ENCODE measurements at places on chromosomes 1 and 21.

- peak; percentile 94 for DNase-seq
These were observed 2.8 kb downstream of the MYCL start for GRCh38 chr1:39898648-39899603.

DNA sequence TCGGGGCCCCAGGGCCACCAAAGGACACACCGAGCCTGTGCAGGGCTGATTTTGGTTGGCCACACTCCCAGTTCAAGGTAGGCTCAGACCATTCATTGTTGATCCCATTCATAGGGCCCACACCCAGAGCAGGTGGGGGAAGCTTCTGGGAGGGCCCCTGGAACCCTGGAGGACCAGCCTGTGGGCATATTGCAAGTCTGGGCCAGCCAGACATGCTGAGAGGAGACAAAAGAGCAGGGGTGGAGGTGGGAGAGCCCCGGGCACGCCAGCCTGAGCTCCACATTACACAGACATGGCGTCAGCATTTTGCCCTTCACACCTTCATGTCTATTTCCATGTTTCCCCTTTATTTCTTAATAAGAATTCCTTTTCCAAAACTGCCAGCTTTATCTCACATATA, 25.7 kb downstream of the PMVK start:
- DNase-seq, result no peak

DNA sequence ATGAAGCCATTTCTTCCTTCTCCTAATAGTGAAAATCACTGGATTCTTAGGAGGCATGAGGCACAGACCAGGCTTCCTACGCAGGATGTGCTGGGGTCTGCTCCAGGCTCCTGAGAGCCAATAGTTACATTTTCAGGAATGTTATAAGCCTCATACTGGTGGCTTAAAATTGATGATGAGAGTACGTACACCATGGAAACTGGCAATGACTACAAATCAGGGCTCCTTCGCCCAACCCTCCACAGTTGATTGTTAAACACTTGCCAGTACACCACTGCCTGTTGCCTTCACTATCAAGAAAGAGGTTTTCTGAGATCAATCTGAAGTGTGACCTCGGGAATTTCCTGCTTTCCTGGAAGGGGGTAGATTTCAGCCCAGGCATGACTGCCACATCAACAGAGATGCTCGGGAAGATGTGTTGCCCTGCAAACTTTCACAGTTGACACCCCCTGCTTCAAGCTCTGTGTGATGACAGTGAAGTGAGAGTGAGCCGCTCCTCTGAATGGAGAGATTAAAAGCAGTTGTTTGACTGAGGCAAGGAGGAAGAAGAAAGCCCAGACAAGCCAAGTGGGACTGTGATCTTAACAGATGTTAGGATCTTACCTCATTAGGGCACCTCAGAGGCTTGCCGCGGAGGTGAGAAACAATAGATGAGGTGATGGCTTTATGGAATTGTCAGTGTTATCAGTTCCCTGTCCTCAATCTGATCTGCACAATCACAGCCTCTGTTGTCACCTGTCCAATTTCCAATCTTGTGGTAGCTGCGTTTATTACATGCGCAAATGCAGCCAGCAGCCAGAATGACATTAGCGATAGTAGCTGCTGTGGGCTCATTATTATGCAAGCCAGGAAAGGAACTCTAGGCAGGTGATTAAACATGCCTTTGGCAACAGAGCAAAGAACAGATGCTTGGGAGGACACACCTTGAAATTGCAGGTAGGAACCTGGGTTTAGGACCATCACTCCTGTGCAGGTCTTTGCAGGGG, 277.3 kb downstream of the KAZN start:
- no peak for DNase-seq

DNA sequence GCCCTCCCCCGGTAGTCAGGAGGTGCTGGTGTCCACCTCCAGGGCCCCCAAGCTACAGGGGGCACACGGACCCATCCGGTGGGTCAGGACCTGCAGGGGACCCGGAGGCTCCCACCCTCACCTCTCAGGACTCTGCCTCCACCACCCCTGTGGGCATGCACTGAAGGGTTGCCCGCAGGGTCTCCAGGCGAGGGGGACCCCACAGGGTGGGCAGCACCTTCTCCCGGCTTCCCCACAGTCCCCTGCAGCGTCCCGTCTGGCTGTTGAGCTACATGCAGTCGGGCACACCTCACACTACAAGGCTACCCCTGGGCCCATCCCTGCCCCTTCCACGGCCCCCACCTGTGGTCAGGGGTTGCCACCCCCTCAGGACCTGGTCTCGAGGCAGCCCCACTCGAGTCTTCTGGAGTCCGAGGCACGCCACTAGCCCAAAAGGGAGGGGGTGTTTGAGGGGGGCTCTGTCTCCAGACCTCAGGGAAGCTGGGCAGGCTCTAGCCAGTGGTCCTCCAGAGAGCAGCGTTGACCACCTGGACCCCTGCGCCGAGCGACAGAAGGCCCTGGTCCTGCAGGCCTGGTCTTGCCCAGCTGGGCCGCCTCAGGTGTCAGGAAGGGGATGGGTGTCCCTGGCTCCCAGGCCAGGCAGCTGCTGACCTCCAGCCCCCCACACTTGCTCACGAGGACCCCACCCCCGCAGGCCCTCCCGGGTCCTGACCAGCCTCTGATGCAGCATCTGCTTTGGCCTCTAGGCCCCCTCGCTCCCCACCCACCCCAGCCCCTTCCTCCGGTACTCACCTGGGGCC, 9.6 kb downstream of the PARS2 start:
- no peak for DNase-seq

GRCh38 chr21:26085127-26085526, 85.4 kb downstream of the APP start:
- DNase-seq, result no peak

- peak; percentile 70 for DNase-seq
These were observed 5.1 kb upstream of the VWA1 start for GRCh38 chr1:1430114-1430982.

GRCh38 chr1:26038477-26038876, 7.4 kb downstream of the SLC30A2 start:
- DNase-seq, result no peak

- DNase-seq, result no peak
These were observed 26.1 kb downstream of the GPR3 start for GRCh38 chr1:27418326-27419185.

DNA sequence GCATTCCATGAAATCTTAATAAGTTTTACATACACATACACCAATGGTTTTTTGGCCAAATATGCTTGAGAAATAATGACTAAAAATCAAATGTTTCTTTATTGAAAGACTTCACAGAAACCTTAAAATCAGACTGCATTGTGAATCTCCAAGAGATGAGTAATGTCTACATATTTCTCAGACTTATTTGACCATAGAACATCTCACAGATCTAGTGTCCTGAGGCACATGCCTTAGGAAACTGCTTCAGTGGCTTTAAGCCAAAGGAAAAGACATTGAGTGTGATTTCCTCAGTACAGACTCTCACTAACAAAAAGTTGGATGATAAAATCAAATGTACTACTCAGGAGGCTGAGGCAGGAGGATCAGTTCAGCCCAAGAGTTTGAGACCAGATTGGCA, 6.2 kb upstream of the C1orf105 start:
- no peak for DNase-seq

GRCh38 chr1:29939079-29939478, 702.8 kb downstream of the PTPRU start:
- DNase-seq, result no peak

DNA sequence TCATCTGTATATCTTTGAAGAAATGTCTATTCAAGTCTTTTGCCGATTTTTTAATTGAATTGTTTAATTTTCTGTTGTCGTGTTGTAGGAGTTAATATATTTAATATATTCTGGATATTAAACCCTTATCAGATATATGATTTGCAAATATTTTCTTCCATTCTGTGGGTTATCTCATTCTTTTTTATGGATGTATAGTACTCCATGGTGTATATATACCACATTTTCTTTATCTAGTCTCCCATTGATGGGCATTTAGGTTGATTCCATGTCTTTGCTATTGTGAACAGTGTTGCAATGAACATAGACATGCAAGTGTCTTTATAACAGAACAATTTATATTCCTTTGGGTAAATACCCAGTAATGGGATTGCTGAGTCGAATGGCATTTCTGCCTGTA, 100.3 kb upstream of the DMRTA2 start:
- no peak for DNase-seq

- no peak for DNase-seq
These were observed 2112.9 kb downstream of the NCAM2 start for GRCh38 chr21:23111070-23111600.

- DNase-seq, result no peak
These were observed 68.5 kb upstream of the CACYBP start for GRCh38 chr1:174931214-174931613.

GRCh38 chr21:43921979-43922945, 57.2 kb downstream of the AGPAT3 start:
- DNase-seq, result no peak

All from iPS-NIHi11 (cell line).